ENCODE measurements at places on chromosomes 13 and 19. TPM values are rescaled to one million over a fixed set of nuclear protein-coding genes. Genes with fewer than 3 reads are reported as not detected.

The CYP4F22 gene
- total RNA-seq: 0.10 TPM

The ZFP14 gene
- total RNA-seq: 1.4 TPM

The FGF21 gene
- not detected for total RNA-seq

The KLK5 gene
- 103 TPM for total RNA-seq

DNA sequence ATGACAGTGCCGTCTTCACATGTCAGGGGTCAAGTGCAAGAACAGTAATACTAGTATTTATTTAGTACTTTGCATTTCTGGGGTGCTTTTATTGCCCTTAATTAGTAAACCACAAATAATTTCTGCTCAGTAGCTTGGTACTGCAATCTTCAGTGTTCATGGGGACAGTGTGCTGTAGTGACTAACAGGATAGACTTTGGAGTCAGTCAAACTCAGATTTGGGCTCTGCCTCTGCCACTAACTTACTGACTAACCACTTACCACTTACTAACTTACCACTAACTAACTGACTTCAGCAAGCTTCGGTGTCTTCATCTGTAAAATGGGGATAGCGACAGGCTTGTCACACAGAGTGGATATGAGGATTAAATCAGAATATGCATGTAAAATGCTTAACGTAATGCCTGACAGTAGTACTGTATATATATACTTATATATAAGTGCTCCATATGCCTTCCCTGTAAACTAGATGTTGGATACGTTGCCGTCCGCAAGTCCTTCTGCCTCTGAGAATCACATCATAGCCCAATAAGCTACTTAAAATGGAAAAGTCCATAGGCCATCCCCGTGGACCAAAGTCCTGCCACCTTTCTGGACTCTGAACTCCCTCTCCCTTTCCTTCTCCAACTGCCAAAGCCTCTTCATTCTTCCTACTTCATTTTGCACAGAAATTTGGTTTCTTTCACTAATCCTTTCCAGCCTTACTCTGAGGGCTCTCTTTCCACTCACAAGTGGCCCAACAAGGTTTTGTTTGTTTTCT is 158.1 kb downstream of the ZIC5 start:
- no peak for DNase-seq

DNA sequence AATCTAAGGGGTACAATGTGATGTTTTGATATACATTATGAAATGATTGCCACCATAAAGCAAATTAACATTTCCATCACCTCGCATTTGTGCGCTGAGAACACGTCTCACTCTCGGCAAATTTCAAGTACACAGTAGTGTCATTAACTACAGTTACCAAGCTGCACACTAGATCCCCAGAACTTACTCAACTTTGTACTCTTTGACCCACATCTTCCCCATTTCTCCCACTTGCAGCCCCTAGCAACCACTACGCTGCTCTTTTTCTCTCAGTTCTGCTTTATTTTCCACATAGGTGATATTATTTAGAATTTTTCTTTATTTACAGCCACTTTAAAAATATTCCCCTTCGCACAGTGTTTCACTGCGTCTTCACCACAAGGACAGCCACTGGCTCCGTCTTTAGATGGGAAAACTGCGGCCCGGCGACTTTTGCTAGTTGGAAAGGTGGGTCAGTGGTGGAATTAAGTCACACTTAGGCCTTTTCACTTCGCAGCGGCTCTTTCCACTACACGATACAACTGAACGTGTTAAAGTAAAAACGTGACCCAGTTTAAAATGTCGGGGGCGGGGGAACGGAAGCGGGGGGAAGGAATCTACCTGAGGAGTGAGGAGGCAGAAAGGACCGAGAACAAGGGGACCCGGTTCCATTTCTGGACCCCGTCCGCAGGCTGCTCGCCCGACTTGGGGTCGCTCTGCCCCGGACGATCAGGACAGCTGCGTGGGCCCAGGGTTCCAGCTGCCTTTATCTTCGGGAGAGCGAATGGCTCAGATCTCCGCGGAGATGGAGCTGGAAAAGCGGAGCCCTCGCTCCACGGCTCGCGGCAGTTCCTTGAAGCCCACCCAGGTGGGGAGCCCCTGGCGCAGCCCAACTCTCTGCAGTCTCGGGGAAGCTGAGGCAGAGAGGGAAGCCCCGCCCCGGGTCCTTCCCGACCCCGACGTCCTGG is 486.1 kb downstream of the UQCRFS1 start:
- no peak for DNase-seq

DNA sequence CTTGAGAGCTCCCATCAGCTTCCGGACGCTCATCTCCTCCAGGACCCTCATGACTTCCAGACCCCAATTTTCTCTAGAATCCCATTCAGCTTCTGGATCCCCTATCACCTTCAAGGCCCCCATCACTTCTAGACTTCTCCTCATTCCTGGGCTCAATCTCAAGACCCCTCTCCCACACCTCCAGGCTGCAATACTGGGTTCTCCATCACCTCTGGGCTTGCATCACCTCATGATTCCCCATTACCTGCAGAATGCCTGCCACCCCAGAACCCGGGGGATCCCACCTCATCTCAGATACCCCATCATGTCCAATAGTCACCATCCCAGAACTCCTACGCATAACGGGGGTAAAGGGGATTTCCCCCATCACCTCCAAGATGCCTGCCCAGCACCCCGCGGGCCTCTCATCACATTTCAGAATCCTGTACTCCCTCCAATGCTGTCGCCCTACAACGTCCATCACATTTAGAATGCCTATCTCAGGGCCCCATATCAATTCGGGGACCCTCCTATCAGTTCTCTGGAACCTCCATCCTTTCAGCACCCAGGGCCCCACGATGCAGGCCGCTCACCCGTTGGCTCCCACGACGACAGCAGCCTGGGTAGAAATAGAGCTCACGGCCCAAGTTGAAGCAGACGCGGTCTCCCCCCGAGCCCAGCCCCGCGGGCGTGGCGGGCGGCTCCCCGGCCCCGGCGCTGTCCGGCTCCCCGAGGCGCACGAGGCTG is 738 bp downstream of the DMWD start:
- no peak for DNase-seq

- peak; percentile 91 for DNase-seq
These were observed at the start of gene PPP1R15A for GRCh38 chr19:48872182-48872883. PPP1R15A (plus strand) TSS chr19:48872421; CDS start chr19:48873234, 813 bp downstream.

DNA sequence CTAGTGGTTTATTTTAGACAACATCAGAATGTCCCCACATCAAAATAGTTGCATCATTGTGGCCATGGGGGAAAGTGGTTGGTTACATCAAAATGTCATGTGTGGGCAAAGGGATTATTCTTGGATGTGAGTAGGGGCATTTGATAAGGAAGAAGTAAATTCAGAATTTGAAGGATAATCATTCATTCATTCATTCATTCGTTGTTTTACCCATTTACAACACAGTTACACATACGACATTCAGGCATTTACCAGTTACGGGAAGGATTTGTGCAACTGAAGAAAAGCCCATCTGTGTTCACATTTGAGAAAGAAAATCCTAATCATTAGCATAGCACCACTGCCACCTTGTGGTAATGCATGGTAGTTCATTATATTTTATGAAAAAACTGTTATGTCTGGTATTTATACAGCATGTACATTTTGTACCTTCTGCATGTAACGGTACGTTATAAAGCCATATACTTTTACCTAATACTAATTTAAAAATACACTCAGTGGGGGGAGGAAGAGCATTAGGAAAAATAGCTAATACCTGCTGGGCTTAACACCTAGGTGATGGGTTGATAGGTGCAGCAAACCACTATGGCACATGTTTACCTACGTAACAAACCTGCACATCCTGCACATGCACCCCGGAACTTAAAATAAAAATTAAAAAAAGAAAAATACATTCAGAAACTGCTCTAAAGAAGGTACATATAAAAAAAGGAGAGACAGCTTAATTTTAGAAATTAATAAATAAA is 62.1 kb downstream of the DGKH start:
- peak; percentile 65 for DNase-seq

DNA sequence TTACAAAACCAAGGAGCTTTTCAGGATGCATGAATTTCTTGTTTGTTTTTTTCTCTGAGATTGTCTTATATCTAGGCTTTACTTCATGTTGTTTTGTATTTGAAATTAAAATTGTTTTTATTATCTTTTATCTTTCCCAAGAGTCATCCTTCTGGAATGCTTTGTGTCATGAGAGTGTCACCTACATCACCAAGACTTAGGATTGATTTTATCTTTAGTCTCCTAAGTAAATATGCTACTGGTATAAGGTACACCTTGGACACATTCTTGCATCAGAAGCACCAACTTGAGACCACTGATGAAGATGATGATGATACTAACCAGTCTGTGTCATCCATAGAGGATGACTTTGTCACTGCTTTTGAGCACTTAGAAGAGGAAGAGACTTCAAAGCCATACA is 26.4 kb downstream of the AKAP11 start:
- DNase-seq: no peak

Data from foreskin keratinocyte (primary cell).